LoVo (cell line): ENCODE measurements at places on chromosomes 1 and 21.

DNA sequence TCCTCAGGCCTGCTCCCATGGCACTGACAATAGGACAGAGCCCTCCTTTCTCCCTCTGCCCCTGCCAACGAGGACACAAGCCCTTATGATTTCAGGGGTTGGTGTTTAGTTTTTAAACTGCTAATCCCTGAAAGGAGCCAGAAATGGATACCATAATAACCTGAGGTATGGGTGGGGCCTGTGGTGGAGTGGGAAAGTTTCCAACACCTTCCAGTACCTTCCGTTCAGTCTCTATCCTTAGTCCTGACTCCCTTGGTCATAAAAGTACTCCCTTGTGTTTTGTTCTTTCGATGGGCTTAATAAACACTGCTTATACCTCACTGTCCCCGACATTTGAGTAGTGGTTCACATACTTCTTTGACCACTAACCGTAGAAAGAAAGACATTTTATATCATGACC lies 141.8 kb upstream of the MAGI3 start:
- no peak for DNase-seq

- DNase-seq = no peak
These were observed 63.4 kb upstream of the NEK2 start for GRCh38 chr1:211738691-211739301.

DNA sequence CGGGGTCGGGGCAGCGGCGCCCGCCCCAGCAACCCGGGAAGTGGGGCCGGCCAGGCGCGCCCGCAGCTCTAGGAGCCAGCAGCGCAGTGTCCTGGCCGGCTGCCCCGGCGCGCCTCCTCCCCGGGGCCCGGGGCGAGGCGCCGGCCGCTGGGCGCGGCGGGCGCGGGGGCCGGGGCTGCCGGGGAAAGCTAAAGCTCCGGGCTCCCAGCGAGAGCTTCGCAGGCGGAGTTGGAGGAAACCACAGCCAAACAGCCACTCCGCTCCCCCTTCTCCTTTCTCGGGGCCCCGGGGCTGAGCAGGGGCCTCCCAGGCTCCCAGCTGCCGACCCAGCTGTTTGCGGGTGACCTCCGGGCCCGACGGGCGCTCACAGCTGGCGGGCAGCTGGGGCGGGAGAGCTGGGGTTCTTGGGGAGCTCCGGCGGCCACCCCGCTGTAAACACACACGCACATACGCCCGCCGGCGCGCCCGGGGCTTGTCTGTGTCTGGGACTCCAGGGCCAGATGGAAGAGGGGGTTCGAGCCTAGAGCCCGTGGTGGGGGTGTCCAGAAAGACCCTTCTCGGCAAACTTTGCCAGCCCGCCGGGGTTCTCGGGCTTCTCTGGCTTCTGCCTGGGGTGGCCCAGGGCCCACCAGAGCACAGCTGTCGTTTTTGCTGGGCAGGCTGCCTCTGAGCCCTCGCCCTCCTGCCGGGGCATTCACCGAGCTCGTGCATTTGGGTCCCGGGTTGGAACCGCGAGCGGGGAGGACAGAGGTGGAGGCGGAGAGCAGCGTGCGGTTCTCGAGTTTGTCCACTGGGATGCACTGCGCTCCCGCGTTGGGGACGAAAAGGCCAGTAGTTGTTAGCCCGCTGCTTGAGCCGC lies 1.5 kb downstream of the AJAP1 start:
- no peak for DNase-seq

- peak; percentile 41 for DNase-seq
These were observed 19.2 kb upstream of the PEF1 start for GRCh38 chr1:31663622-31664452.

DNA sequence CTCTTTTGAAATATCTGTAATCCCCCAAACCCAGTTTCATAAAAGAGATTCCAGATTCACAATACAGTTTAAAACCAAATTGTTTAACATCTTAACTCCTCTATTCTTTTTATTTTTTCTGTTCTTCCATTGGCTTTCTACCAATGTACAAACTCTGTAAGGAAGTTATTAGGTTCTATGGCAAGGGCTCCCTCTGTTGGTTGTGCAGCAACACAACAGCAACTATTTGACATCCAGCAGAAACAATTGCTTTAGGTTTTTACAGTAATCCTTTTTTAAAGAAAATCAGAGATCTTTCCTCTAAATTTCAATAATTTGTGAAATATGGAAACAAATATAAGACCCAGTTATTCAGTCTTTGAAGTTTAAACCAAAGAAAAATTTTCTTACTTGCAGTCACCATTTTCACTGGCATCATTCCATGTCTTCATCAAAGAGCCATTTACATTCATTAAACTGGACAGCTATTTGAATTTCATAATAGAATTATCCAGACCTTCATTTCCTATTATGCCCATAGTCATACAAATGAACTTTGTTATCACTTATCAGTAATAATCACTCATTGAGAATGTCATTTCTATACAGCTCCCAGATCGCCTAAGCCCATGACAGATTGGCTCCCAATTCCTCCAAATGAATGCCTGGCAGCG lies 46.5 kb upstream of the RNF11 start:
- DNase-seq = peak; percentile 66

GRCh38 chr21:28099001-28099705 lies 893.5 kb downstream of the LTN1 start:
- no peak for DNase-seq
